ENCODE measurements at places on chromosomes 5 and 9.

- DNase-seq: no peak
Measured at GRCh38 chr5:26674846-26675245, 363.5 kb downstream of the CDH9 start.

DNA sequence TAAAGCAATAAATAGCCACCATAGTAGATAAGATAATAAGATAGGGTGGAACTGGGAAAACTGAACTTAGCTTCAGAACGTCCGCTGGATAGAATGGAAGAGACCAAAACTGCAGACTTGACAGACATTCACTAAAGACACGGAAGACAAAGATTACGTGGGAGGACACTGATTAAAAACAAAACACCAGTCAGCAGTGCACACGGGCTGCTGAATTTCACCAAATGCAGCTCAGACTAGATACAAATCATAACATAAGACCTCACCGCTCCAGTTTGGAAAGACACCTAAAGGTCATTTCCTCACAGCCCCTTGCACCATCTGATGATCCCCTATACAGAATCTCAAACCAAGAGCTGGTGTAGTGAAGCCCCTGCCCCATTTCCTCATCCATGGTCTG lies 2.9 kb upstream of the OR2Y1 start:
- no peak for DNase-seq

DNA sequence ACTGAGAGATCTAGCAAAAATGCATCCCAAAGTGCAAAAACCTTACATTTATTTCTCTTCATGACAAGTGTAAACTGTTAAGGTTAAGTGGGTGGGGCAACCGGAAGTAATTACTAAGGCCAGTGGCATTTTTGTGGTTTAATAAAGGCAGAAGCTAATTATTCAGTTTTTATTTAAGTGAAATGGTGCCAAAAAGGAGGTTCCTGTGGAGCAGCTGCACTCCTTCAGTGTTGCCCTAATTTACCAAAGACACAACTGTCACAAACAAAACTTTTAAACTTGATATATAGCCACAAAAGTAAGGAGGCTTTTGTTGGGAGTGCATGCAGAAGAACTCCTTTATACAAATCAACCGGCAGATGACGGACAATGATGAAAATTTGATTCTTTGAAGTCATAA lies 81.6 kb downstream of the NDUFS4 start:
- DNase-seq: no peak

- DNase-seq: no peak
Measured at GRCh38 chr9:20984506-20984905, 46.9 kb downstream of the HACD4 start.

DNA sequence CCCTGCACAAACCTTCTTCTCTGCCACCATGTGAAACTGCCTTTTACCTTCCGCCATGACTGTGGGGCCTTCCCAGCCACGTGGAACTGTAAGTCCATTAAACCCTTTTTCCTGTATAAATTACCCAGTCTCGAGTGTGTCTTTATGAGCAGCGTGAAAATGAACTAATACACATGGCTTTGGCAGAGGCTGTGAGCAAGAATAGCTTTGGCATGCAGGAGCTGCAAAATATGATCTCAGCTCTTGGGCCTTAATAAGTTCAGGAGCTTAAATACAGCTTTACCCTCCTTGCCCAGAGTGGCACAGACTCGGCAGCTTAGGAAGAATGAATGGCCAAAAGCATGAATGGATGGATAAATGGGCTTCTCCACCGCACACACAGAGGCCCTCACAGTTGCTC lies 15.7 kb upstream of the SLC36A1 start:
- DNase-seq: no peak

- no peak for DNase-seq
Measured at GRCh38 chr9:93244101-93244500, 60.2 kb downstream of the WNK2 start.

DNA sequence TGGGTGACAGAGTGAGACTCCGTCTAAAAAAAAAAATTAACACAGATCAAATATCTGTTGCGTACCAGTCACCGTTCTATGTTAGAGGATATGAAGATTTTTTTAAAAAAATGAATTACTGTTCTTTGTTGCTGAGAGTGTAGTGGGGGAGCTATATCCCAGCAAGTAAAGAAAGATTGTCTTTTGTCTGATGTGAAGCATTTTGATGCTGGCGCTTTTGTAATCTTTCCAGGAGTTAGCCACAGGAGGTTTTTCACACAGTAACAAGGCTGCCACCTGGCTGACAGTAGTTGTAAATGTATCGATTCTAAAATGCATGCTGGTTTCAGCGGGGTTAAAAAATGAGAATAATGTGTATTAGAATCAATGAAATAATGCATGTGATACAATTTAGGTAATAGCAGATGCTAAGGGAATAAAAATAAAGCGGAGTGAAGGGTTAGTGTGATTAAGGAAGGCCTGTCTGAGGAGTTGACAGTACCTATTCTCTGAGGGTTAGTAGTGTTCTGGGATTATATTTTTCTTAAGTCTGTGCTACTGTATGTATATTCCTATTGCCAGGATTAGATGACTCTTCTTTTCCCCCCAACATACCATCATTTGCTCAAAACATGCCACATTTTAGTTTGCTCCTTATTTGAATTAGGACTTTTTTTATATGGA lies 3.4 kb downstream of the LMNB1 start:
- no peak for DNase-seq

DNA sequence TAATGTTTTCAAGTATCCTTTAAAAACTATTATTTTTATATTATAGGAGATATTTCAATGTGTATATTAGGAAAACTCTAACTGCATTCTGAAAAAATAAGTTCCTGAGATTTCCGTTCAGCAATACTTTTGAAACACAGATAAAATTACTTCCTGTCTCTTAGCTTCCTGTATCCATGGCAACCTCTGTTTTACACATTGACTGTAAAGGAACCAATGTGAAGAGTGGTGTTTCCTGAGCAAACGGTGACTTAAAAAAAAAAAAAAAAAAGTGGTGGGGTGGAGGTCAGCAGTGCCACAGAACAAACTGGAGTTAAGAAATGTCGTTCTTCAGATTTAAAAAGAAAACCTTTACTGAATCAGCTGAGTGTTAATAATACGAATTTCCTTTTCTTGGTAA lies at the start of gene LRRC70:
TSS of gene LRRC70 (plus strand) at position 280 of the 400 bp plus-strand sequence. CDS start 620 bp downstream, outside the sequence.
- no peak for DNase-seq
